Iris pigment epithelial cell (primary cell): ENCODE measurements at places on chromosomes 2 and 18.

DNA sequence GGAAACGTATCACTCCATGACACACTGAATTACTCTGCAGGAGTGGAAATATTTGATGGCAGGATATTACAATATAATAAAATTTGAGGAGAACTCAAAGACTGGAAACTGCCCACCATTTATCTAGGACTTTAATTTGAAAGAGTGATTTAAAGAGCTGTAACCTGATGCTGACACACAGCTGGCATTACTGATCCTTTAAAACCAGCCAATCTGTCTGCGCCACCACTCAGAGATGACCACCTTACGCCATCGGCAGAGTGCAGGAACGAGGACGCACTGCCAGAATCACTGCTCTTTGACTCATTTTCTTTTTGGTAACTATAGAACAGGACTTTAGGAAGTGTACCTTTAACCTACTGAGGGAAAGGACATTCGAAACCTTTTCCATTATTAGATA lies 114.1 kb downstream of the EPB41L3 start:
- no peak for DNase-seq

GRCh38 chr2:67701011-67701410 lies 303.9 kb downstream of the ETAA1 start:
- no peak for DNase-seq

DNA sequence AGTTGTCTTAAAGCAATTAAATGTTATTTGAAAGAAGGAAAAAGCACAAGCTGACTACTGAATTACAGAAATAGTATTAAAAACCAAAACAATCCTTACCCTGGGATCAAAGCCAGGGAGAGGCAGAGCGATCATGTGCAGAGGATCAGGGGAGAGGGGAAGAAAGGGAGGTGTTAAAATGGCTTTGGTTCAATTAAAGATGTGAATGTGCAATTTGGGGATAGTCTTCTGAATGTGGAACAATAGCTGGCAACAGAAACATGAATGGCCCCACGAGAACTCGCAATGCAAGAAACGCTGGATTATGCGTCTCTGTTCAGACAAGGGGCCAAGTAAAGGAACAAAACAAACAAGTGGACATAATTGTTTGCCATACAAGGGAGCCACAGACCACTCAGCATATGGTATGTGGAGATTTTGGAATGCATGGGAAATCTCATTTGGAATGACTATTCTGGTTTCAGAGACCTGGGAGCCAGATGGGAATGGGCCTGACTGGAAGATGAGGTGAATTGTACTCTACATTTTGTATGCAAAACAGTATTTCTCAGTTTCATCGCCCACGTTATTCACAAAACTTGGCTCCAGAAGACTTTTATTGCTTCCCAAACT lies 155.4 kb downstream of the SLC4A3 start:
- DNase-seq, result no peak

DNA sequence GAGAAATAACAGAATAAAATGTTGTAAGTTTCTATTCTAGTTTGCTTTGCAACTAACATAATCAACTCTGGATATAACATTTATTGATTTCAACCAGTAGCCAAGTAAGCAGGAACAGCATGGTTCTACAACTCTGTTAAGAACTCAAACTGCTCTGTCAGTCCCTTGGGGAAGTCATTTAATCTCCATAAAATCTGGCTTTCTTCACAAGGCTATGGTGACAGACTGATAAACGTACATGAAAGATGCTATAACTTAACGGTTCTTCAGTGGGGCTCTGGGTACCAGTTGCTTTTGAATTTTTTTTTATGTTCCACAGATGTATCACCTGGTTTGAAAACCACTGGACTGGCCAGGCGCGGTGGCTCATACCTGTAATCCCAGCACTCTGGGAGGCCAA lies 10.3 kb downstream of the PSME4 start:
- DNase-seq, result no peak

GRCh38 chr18:45891806-45892205 lies 66.3 kb downstream of the SIGLEC15 start:
- no peak for DNase-seq

GRCh38 chr2:223800908-223801307 lies 36.5 kb downstream of the AP1S3 start:
- no peak for DNase-seq

DNA sequence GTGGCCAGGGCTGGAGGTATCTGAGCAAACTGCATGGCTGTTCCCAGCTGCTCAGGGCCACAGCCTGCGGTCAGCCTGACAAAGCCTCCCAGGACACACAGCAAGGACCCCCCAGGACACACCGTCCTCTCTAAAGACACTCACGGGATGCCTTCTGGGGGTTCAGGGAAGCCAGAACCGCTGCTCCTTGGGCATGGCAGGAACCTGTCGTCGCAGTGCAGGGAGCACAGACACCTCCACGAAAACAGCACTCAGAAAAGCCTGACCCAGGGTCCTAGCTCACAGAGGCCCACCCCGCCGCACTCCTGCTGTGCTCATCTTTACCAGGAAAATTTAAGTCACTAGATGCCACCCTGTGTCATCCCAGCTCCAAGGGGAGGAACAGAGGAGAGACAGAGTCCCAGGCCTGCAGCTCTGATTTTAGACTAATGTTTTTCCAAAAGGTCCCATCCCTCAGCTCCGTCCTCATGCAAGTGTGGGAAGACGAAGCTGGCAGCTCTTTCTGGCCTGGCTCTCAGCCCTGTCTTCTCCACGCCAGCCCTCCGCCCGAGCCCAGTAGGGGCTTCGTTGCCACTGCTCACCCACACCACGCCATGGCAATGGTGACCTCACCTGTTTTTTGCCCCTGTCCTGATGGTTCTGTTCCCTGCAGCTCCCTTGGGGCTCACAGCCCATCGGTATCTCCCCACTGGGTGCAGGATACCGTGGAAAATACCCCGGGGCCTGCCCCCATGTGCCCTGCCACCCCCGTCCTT lies 23.9 kb upstream of the SLC66A3 start:
- no peak for DNase-seq

DNA sequence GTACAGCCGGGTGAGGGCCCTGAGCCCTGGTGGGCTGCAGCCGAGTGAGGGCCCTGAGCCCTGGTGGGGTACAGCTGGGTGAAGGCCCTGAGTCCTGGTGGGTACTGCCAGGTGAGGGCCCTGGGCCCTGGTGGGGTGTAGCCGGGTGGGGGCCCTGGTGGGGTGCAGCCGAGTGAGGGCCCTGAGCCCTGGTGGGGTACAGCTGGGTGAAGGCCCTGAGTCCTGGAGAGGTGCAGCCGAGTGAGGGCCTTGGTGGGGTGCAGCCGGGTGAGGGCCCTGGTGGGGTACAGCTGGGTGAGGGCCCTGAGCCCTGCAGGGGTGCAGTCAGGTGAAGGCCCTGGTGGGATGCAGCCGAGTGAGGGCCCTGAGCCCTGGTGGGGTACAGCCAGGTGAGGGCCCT lies 37.5 kb downstream of the CTDP1 start:
- DNase-seq, result no peak
